DMS79 treated with DMSO at 0.1 percent for 48 hours (cell line): ENCODE measurements at places on chromosomes 4 and X.

- no peak for DNase-seq
Measured at GRCh38 chr4:121360495-121360894, 20.3 kb downstream of the QRFPR start.

- DNase-seq = no peak
Measured at GRCh38 chr4:180674619-180675358, 1568.4 kb upstream of the TENM3 start.

DNA sequence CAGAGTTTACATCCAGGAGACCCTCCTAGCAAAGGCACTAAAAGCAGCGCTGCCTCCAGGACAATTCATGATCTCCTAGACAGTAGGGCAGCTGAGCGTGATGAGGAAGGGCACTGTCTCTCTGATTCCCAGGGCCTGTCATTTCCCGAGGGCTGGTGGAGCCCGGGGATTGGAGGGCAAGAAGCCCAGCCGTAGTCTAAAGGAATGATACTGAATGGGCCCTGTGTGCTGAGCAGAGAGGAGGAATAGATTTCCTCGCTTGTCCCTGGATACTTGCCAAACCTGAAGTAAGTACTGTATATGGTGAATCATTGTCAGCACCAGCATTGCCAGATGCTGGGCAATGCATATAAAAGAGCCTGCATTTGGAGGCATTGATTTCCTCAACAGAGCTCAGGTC is 88.0 kb upstream of the SLITRK2 start:
- DNase-seq = no peak

DNA sequence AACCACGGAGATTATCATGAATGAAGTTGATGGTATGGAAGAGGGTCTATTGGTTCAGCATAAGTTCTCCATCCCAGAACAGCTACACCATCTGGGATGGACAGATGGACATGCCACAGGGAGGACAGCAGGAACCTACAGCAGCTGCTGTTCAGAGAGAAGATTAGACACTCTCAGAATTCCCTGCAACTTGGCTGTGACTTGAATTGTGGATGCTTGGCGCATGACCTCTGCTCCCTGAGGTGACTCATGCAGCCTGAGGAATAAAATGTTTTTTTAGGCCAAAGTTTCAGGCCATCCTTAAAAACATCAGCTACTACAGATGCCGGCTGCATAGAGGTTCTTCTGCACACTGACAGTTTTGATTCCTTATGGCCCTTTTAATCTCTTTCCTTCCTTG is 97.3 kb downstream of the RS1 start:
- DNase-seq = no peak

GRCh38 chr4:141395919-141396318 is 175.2 kb downstream of the ZNF330 start:
- no peak for DNase-seq

- no peak for DNase-seq
Measured at GRCh38 chr4:43959976-43960375, 488.6 kb downstream of the KCTD8 start.

DNA sequence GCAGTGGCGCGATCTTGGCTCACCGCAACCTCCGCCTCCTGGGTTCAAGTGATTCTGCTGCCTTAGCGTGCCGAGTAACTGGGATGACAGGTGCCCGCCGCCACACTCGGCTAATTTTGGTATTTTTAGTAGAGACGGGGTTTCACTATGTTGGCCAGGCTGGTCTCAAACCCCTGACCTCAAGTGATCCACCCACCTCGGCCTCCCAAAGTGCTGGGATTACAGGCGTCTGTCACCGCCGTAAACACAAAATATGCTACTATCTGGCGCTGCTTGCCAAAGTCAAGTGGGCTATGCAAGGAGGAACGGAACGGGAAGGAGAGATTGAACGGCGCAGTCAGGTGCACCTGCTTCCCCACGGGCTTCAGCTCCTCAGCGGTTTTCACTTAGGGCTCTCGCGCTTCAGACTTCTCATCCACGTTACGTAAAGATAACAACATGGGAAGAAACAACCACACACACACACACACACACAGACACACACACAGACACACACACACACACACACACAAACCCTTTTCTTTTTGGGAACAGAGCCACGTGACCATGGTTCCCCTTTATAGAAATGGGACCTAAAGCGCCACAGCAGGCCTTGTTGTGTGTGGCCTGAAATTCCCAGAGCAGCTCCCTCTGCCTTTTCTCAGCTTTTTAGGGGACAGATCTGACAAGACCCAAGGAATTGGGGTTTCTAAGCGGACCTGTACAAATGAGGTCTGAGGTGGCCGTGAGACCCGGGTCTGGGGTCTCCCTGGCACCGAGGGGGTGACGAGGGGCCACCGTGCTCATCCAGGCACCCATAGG is 1.5 kb downstream of the P2RY8 start:
- peak; percentile 26 for DNase-seq

DNA sequence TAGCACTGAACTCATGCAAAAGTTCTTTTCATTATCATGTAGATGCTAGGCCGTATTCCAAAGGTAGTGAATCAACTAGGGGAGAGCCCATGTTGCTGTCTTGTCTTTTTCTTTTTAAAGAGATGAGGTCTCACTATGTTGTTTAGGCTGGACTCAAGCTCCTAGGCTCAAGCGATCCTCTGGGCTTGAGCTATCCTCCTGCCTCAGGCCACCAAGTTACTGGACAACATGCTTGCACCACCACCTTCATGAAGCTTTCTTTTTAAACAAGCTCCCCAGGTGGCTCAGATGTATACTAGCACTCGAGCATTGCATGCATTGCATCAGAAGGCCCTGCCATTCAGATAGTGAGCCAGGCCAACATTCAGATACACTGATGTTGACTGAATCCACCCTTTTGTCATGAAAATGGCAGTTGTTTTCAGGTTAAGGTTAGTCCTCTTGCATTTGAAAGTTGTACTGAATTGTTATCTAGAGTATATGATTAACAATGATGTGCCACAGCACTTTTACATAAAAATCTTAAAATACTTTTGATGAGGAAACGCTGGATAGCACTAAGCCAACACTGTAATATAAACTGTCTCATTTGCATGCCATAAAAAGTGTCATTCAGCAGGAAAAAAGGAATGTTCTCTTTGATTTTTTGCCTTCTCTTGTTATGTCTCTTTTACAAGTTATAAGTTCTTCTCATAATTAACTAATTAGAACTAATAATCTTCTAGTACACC is 76.7 kb downstream of the FNIP2 start:
- DNase-seq = no peak

- no peak for DNase-seq
Measured at GRCh38 chr4:185276036-185276435, 66.6 kb downstream of the SNX25 start.
